Prostate gland (tissue), 2 donors: ENCODE measurements at places on chromosomes 1 and 21.

- no peak for DNase-seq
Measured at GRCh38 chr1:61313906-61314422, 231.6 kb downstream of the NFIA start.

DNA sequence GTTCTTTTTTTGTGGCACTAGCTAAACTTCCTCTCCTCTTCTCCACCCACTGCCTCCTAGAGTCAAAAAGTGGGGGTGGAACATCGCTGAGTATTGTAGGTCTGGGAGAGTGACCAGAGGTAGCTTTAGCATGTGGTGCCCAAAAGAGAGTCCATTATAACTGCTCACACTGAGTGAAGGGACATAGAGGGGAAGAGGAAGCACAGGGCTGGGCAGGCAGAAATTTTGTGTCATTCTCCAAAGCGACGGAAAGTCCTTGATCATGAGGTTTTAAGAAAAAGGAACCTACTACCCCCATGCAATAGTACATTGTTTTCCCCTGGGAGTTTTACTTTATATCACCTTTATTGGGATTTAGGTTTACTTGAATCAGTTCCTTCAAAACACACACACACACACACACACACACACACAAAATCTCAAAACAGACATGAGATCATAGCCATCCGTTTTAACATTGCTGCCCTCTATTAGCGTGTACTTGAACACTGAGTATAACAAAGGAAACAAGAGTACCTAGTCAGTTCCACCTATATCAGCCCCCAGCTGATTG is 4.1 kb downstream of the CD84 start:
- no peak for DNase-seq

DNA sequence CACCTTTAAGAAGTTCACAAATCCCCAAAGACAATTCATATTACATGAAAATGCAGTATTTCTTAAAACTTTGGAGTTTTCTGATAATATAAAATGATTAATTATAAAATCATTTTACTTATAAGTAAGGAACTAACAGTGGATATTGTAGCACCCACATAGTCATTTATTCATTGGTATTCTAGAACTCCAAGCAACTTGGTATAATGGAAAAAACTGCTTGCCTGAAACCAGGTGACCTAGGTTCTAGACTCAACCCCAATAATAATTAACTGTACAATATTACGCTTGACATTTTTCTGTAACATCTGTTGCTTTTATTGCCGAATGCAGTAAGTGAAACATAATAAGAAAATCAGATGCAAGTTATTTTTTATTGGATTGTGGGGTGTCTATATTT is 2.4 kb downstream of the PLA2G4A start:
- no peak for DNase-seq

GRCh38 chr21:16084776-16085364 is 355.1 kb downstream of the USP25 start:
- no peak for DNase-seq

GRCh38 chr1:195768936-195769335 is 839.3 kb downstream of the KCNT2 start:
- DNase-seq, result no peak

GRCh38 chr1:110259770-110260169 is 49.7 kb downstream of the KCNC4 start:
- peak; percentile 49 for DNase-seq

DNA sequence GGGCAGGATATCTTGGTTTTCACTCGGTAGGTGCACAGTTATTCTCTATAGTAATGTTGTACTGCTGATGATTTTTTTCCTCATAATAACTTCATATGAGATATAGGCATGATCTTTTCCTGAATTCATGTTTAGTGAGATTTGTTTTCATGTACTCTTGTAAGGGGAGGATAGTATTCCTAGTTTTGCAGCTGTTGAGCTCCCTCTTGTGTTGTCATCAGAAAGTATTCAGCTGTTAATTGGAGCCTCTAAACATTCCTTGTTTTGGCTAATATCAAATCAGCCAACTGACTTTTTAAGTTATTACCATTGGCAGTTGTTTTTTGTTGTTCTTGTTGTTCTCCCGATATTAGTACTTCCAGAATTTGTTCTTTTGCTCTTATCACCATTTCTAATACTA is 24.4 kb downstream of the OR10R2 start:
- DNase-seq, result no peak

GRCh38 chr21:42307106-42307505 is 8.1 kb downstream of the TFF3 start:
- DNase-seq, result no peak

DNA sequence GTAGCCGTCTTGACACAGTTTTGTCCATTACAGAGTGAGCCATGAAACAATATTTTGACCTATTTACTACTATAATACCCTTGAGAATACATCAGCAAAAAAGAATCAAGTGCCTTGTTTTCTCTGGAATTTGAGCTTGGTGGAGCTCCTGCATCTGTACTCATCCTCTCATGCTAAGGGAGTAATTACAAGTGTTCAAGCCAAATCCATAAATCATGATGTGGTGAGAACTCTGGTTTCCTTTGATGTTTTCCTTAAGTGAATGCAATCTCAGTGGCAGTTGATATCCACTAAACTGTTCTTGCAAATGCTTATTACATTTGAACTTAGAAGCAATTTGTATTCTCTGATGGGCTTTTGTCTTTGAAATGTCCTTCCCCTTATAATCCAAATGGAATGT is 824.6 kb upstream of the TMPRSS15 start:
- DNase-seq, result no peak

DNA sequence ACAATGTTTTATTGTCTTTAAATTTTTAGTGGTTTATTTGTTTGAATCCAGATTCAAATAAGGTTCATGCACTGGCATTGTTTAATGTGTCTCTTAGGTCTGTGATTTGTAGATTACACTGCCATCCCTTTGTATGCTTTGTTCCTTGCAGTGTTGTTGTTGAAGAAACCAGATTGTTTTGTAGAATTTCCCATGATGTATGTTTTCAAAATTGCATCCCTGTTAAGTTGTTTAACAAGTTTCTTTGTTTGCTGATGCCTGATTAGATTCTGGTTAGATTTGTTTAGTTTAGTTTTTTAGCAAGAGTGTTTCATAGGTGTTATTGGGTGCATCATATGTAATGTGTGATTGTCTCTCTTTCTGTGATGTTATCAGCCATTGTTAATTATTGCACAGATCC is 5.5 kb upstream of the AVPR1B start:
- no peak for DNase-seq

DNA sequence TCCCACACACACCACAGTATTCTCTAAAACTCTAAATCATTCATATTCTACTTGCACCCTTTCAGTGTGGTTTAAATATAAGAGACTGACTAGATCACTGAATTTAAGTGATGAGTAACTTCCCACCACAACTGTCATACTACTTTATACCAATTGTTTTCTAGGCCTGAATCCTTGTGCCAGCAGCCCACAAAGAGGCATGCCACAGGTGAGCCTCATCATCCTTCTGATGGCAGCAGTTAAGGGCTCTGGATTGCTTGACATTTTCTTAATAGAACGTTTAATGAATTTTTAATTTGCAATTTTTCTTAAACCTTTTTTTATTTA is 9.6 kb downstream of the C1orf105 start:
- no peak for DNase-seq

DNA sequence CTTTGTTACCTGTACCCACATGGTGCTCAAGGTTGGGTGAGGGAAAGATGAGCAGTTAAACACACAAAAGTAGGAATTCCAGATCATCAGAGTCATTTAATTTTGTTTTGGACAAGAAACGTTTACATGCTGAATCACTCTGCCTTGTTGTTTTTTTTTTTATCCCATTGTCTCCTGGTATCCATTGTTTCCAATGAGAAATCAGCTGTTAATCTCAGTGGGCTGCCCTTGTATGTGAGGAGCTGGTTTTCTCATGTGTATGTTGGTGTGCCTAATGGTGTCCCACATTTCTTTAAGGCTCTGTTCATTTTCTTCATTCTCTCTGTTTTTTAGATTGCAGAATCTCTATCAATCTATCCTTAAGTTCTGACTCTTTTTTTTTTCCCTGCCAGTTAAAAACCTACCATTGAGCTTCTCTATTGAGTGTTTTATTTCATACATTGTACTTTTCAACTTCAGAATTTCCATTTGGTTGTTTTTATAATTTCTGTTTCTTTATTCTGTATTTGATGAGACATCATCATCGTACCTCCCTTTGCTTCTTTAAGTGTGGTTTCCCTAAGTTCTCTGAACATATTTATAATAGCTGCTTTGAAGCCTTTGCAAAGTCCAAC is 8.8 kb upstream of the OBSCN start:
- no peak for DNase-seq

DNA sequence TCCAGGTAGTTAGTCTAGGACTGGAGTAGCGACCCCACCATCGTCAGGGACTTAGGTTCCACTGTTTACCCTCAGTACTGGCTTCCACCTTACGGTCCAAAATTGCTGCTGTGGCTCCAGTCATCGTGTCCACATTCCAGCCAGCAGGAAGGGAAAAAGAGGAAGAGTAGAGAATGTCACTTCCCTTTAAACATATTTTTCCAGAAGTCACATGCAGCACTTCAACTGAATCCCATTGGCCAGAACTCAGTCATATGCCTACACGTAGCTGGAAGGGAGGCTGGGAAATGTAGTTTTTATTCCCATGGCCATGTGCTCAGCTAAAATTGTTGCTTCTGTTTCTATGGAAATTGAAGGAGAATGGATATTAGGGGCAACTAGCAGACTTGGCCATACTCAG is 84.1 kb upstream of the SELENON start:
- no peak for DNase-seq

- DNase-seq, result no peak
Measured at GRCh38 chr1:244094880-244095528, 43.9 kb downstream of the ZBTB18 start.
